ENCODE measurements at places on chromosomes 2 and 18.

- no peak for DNase-seq
These were observed 242.2 kb downstream of the ZNF516 start for GRCh38 chr18:76252880-76253279.

DNA sequence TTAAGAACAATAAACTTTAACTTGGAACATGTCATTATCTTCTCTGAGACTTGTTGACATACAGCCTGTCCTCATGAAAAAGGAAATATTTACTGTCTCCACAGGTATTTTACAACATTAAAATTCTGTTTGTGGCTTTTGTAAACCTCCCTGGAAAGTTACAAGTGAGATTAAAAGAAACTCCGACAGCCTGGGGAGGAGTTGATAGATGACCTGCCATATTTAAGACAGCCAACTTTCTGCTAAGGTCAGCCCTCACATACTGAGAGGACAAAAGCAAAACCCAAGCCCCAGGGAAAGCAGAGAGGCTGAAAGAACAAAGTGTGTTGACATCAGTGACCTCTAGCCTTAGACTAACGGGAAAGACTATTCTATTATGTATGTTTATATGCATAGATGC is 350.2 kb downstream of the RIT2 start:
- no peak for DNase-seq

- DNase-seq = no peak
These were observed 607.3 kb downstream of the ERBB4 start for GRCh38 chr2:211931314-211931713.

- no peak for DNase-seq
These were observed 322.9 kb upstream of the HS6ST1 start for GRCh38 chr2:128641421-128642080.

- DNase-seq = no peak
These were observed 58.3 kb downstream of the DOCK10 start for GRCh38 chr2:224983712-224984554.

- no peak for DNase-seq
These were observed 130.6 kb upstream of the UBE2E3 start for GRCh38 chr2:180849851-180850250.

- DNase-seq = peak; percentile 72
These were observed 48.8 kb upstream of the LPIN2 start for GRCh38 chr18:3061581-3062312.

GRCh38 chr18:78891185-78891762 is 88.3 kb upstream of the SALL3 start:
- DNase-seq = no peak

GRCh38 chr18:12929477-12930083 is 18.2 kb upstream of the SEH1L start:
- DNase-seq = peak; percentile 22

DNA sequence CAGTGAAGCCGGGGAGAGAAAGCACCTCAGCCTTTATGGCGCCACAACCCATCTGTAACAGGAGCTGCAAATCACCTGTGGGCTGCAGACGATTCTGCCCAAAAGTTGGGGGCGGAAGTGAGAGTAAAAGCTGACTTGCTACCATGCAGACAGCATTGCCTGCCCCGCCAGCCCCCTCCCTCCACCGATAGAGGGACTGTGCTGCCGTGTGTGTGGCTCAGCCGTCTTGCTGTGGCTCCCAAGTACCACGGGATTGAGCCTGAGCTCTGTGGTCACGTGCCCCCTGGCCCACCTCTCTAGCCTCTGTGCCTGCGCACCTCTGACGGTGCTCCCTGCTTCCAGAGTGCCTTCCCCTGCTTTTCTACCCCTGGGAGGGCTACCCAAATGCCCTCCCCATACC is 79.6 kb downstream of the GLI2 start:
- no peak for DNase-seq

- no peak for DNase-seq
These were observed 7.4 kb upstream of the MTERF4 start for GRCh38 chr2:241109210-241110088.

GRCh38 chr2:33104052-33104623 is 157.4 kb downstream of the LTBP1 start:
- DNase-seq = no peak

GRCh38 chr2:207313947-207314346 is 148.2 kb upstream of the KLF7 start:
- no peak for DNase-seq

DNA sequence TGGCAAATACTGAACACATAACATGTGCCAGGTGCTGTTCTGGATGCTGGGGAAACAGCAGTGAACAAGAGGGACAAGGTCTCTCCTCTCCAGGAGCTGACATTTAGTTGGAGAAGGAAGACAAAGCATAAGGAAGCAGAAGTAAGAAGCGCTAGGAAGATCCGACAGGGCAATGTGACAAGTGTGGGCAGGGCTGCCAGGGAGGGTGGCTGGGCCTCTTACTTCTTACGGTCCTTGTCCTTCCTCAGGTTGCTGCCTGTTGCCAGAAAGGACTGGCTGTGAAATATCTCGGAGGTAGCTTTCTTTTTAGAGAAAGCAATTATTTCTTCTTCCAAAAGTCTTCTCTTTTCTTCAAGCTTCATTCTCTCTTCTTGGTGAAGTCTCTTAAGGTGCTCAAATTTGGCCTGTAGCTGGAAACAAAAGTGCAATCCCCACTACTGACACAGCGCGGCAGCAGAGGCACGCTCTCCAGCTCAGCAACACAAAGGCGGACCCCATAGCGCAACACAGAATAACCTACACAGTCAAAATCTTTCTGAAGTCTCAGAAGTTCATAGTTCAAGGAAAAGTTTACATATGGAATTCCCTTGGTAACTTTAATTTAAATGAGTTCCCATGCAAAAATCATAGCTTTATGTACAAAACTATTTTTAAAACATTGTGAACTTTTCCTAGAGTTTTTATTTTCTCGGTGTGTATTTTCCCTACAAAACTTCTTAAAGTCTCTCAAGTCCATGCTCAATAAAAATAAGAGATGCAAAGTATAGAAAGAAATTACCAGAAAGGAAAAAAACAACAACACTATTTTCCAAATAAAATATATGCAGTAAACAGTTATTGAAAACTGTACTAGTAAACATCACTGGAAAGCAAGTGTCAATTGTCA is 67.7 kb downstream of the SEPTIN10 start:
- peak; percentile 52 for DNase-seq

GRCh38 chr18:35406666-35407065 is 29.5 kb upstream of the ZNF396 start:
- no peak for DNase-seq

GRCh38 chr18:67455890-67456501 is 60.5 kb downstream of the DSEL start:
- DNase-seq = no peak

GRCh38 chr18:78670778-78671391 is 308.7 kb upstream of the SALL3 start:
- DNase-seq = no peak

DNA sequence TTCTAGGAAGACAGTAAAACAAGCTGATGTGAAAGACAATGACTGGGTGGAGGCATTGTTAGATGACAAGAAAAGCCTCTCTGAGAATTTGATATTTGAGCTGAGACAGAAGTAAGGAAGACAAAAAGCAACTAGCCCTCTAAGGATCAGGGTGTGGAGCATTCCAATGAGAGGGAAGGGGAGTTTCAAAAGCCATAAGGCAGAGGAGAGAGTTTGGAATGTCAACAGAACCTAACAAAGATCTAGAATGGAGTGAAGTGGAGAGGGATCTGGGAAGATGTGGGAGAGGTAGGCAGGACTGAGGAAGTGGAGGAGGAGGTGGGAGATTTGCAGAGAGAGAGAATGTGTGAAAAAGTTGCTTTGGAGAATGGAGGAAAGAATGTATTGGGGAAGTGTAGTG is 17.3 kb upstream of the ASXL2 start:
- DNase-seq = no peak

- no peak for DNase-seq
These were observed 170.0 kb downstream of the ALK start for GRCh38 chr2:29751390-29751789.

DNA sequence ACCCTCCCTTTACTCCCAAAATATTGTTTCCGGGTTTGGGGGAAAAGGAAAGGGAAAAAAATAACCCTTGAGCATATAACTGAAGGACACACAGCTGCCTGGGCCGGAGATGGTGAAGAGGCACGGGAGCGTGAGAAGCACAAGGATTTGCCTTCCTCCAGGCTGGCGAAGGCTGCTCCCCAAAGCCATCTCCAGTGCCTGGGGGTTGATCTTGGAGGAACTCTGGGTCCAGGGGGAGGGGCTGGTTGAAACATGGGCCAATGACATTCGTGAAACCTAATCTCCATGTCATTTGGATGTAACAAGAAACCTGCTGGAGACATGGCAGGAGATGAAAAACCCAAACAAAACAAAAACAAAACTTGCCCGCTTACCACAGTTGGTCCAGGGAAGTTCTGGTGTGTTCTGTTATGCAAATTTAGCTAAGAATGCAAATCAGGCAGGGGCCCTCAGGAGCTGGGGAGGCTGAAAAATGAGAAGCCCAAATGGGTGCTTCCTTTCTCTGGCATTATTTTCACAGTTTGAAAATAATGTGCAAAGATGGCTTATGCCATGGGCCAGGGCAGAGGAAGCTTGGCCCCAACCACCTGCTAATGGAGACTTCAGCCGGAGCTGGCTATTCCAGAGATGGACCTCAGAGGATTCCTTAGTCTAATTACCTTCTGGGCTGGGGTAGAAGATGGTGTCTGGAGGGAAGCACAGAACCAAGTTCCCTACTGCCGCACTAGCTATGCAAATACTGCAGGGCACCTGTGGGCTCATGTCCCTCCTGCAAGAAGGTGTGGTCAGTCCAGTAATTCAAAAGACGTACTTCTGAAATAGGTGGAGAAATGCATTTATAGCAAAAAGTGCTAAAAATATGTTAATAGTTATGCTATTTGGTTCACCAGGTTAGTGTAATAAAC is 180.9 kb downstream of the BCL2 start:
- DNase-seq = no peak

DNA sequence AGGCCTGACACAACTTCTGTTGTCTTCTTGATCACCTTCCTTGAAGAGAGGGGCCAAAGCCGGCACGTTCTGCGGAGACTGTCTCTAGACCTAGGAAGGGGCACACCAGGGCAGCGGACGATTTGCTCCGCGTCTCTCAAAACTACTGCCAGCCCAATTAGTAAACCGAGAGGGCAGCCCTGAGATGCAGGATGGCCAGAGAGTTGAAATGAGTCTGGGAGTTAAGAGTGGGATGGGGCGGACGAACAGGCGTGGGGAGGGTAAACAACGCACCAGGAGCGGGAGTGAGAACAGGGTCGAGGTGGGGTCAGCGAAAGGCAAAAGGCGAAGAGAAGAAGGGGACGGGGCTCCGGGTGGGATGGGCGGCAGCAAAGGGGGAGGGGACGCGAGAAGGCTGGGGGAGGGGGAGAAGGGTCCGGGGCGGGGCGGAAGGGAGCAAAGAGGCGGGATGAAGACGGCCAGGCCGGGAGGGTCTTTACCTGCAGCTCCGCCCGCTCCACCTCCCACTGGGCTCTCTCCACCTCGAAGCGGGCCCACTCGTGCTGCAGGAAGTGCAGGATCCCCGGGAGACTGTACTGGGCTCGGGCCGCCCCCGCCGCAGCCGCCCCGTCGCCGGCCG is 476 bp downstream of the STRN start:
- no peak for DNase-seq
